Renal cortical epithelial cell (primary cell): ENCODE measurements at places on chromosomes 13 and 19.

- DNase-seq = no peak
Measured at GRCh38 chr19:24051516-24051915, 35.5 kb upstream of the ZNF254 start.

DNA sequence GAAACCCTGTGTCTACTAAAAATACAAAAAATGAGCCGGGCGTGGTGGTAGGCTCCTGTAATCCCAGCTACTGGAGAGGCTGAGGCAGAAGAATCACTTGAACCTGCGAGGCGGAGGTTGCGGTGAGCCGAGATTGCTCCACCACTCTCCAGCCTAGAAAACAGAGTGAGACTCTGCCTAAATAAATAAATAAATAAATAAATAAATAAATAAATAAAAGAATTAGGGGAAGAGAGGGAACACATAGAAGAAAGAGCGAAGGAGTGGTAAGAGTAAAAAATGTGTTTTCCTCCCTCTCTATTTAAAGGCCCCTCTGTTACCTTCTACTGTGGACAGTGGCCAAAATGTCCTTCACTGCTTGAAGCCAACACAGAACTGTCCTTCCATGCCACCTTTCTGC, 103.9 kb upstream of the SOX21 start:
- no peak for DNase-seq

- DNase-seq = no peak
Measured at GRCh38 chr13:112250788-112251445, 125.2 kb upstream of the SPACA7 start.

- DNase-seq = no peak
Measured at GRCh38 chr13:66765559-66765958, 464.6 kb downstream of the PCDH9 start.

DNA sequence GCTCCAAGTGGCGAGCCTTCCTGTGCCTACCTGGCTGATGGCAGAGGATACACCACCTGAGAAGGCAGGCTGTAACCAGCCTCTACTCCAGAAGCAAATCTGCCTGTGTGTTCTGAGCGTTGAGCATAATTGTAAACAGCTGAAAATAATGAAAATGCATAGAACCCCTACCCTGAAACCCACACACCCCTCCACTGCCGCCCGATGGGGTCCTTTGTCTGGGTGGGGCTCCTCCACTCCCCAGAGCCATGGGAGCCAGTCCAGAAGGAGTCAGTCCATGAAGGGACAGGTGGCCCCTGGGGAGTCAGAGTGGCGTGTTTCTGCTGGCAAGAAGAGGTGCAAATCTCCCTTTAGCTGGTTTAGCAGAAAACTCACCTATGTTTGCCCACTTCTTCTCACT, 8.0 kb upstream of the SOX1 start:
- no peak for DNase-seq

DNA sequence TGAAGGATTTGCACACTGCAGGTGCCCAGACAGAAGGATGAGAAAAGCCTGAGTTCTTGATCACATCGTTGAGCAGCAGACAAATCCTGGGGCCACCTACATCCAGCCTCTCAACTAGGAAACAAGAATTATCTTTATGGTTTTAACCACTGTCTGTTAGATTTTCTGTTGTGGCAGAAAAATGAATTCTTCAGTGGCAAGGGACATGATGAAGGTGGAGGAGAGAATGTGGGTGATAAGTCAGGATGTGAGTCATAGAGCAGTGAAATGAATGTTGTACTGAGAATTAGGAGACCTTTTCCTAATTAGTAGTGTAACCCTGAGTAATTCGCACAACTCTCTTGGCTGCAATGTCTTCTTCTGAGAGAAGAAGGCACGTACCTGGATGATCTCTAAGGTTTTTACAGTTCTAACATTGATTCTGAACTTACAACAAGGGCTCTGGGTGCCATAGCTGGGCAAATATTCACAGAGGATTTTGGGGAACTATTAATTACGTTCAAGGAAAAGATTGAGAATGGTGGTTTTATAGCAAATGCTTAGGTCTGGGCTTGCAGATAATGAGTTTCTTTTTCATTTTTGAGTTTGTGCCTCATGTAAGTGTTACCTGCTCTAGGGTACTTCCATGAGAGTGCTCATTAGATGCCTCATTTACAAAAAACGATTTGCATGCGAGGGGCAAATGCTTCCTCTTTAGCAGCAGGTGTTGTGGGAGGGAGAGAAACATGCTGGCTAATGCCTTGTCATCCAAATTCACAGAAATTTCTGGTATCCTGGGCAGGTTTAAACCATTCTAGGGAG, 111.0 kb upstream of the KL start:
- peak; percentile 63 for DNase-seq

GRCh38 chr13:48853728-48854102, 122.0 kb upstream of the FNDC3A start:
- DNase-seq = peak; percentile 69
